ENCODE measurements at places on chromosomes 2 and 18.

DNA sequence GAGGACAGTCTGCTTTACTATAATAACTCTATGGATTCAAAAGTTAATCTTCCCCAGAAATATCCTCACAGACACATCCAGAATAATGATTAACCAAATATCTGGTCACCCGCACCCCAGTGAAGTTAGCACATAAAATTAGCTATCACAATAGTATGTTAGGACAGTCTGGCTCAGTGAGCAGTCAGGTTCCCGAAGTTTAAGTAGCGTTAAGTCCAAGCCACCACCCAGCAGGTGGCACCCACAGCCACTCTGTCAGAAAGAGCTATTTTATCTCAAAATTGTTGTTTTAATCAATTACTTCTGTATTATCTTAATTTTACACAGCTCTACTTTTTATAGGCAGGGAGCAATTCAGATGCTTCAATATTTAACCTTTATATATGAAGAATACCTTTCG lies 537.5 kb downstream of the MBD2 start:
- DNase-seq: no peak

- no peak for DNase-seq
These were observed 62.5 kb downstream of the RPIA start for GRCh38 chr2:88753833-88754584.

DNA sequence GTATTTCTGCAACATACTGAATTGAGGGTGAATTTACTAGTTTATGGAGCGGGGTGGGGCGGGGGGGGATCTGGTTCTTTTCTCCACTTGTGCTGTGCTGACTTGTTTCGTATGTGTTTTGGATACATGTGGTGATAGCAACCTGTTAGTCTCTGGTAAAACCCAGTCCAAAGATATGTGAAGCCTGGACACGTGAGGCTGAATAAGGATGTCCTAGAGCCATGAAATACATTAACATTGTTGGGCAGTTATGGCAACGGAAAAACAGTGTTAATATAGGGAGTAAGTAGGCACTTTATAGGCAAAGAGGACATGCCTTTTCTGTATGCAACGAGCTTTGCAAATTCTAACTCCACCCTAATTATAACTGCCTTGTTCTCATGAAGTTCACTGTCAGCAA lies 42.1 kb upstream of the NEMP2 start:
- no peak for DNase-seq

DNA sequence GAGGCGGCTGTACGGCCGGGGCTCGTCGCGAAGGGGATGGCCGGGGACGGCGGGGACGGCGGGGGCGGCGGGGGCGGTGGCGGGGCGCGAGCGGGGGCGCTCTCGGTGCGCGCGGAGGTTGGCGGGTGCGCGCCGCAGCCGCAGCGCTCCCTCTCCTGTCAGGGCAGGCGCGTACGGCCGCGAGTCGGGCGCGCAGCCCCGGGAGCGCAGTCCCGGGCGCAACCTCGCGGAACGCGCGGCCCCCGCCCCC lies 296 bp upstream of the GRHL1 start:
- DNase-seq: no peak

GRCh38 chr2:8646731-8647461 lies 35.0 kb upstream of the ID2 start:
- no peak for DNase-seq

DNA sequence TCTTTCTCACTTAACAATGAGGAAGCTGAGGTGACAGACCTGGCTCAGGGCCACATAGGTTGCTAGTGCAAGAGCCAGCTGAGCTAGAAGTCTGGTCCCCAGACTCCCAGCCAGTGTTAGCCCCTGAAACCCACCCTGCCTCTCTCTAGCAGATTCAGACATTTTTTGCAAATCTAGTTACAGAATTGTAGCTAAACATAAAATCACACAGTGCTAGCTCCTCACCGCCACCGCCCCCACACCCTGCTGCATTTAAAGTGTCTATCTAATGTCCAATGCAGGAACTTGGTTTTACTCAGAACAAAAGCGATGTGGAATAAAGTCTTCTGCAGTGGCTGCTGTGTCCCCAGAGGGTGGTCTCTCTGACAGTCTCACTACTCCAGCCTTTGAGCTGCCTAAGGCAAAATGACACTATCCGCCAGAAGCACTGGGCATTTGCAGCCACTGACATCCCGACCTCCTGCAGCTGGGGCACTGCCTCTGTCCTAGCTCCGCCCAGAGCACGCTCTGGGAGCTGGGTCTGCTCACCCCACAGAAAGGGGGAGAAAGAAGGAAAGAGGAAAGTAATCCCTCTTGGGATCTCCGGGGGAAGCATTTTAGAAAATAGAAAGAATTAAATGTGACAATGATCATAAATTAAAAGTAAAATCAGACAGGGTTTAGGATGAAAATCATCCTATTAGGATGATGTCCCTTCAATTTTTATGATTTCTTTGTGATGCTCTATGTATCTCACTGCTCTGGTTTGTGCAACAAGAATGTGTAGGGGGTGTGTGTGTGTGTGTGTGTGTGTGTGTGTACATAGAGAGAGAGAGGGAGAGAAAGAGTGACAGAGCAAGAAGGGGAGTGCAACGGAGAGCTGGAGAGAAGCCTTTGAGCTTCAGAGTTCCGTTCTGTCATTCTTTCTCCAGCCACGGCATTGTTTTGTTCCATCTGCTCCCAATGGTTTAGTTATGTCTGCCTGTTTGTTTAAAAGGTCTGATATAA lies 50.5 kb upstream of the ST8SIA3 start:
- no peak for DNase-seq

DNA sequence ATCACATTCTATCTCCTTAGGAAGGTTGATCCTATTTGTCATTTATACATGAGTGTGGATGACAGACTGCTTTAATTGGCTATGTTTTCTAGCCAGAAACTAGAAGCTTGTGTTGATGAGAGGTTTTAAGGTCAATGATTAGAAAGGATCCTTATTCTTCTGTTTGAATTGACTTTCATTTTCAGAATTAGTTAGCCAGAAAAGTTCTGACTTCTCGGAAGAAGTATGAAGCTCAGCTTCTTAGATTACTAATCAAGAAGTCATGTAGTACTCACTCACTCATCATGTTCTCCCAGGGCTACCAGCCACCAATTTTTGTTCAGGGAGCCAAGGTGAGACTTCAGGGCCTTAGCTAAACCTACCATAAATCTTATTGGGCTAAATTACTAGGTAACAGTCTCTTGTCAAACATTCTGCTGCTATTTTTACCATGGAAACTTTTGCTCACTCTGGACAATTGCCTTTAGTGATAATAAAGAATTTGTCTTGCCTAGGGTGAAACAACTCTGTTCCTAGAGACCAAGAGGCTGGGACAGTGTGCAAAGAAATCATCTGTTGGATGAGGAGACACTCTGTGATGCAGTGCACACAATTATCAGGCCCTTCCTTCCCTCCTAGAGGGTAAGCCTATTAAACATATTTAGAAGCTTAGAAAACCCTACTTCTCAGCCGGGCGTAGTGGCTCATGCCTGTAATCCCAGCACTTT lies 111.6 kb upstream of the DNMT3A start:
- DNase-seq: no peak

DNA sequence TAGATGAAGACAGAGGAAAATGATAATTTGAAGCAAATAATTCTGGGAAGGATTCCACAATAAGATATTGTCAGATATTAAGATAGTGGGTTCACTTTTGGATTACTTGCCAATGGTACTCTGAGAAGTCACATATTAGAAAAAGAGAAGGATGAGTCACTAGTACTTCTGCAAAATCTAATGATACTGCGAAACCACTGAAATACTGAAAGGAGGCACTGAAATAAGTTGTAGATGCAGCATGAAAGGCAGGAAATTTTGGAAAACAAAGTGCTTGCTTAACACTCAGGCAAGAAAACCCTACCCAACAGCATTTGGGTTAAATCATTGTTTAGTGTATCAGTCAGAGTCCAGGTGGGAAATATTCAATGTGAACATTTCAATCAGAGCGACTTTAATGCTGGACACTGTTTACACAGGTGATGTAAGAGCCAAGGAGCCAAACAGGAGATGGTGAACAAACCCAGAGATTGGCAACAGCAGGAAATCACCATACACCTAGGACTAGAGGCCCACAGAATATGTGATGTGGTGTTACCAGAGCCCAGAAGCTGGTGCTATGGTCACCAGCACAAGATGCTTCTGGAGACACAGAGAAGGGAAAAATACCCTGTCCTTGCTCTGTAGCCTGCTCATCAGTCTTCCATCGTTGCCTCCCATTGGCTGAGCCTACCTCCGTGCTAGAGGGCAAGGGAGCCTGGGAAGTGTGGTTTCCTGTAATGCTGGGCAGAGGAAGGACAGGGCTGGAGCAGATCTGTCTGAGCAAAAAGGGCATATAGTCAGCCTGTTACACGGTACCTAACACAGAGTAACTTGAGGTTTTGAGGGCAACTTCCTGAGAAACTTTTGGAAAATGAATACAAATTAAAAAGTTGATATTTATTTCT lies 204.7 kb upstream of the ITGA4 start:
- no peak for DNase-seq

GRCh38 chr2:167925758-167926157 lies 321.6 kb downstream of the STK39 start:
- DNase-seq: no peak

DNA sequence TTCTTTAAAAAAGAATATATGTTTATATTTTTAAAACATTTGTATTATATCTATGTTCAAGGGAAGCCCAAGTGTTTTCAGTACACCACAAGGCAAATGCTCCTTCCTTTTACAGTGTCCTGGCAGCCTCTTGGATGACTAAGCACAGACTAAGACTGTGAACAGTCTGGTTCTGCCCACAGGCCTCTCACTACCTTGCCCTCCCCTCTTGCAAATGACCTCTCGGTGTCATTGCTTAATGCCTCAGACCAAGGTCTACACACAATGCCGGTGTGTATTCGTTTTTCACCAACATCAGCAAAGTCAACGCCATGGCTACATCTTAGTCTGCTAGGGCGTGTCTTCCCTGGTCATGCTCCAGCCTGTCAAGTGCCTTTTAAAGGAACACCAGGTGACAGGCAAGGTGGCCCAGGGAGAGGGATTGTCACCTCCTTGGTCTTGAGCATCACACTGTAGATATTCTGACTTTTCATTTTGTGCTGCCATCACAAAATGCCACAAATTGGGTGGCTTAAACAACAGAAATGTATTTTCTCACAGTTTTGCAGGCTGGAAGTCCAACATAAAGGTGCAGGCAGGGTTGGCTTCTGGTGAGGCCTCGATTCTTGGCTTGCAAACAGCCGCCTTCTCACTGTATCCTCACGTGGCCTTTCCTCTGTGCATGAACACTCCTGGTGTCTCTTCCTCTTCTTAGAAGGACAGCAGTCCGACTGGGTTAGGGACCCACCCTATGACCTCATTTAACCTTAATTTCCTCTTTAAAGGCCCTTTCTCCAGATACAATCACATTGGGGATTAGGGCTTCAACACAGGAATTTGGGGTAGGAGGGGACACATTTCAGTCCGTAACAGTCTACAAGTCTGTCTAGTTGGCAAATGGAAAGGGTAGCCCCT lies 266.5 kb downstream of the KLHL29 start:
- no peak for DNase-seq

DNA sequence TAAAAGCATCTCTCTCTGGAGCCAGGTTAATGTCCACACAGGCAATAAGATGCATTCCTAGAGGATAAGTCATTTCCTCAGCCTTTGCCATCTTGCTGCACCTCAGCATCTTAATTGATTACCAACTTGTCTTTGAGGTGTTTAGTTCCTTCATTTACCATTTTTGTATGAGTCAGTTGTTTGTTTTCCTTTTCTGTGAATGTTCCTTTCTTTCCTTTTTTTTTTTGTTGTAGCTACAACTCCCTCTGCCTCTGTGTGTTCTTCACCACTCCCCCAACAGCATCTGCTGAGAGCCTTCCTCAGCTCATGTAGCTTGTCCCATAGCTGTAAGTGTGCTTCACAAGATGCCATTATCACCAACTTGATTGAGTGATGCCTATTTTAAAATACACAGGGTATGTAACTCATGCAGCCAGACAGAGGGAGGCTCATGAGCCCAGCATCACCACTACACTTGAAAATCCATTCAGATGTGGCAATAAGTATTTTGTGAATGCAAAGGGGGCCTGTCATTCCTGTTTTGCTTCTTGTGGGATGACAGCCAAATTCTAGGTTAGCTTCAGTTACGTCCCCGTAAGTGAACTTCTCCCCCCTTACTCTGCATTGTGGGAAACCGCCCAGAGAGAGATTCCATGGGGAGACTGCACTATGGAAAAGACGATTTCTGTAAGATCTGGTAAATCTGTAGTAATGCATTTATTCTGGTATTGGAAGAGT lies 315.9 kb upstream of the ZEB2 start:
- no peak for DNase-seq

GRCh38 chr2:231604101-231604684 lies 11.5 kb downstream of the TEX44 start:
- no peak for DNase-seq

DNA sequence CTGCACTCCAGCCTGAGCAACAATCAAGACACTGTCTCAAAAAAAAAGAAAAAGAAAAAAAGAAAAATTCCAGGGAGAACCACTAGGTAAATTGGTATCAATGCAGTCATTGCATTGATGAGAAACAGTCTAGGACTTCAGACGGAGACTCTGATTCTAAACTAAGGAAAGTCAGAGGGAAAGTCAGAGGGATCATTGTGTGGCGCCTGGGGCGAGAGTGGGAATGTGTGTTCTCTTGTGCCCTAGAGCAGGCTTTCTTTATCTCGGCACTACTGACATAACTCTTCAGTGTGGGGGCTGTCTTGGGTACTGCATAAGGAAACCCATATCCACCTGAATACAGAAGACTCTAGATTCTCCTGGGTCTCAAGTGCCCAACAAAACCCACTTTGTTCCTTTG lies 24.8 kb downstream of the SERPINE2 start:
- no peak for DNase-seq

DNA sequence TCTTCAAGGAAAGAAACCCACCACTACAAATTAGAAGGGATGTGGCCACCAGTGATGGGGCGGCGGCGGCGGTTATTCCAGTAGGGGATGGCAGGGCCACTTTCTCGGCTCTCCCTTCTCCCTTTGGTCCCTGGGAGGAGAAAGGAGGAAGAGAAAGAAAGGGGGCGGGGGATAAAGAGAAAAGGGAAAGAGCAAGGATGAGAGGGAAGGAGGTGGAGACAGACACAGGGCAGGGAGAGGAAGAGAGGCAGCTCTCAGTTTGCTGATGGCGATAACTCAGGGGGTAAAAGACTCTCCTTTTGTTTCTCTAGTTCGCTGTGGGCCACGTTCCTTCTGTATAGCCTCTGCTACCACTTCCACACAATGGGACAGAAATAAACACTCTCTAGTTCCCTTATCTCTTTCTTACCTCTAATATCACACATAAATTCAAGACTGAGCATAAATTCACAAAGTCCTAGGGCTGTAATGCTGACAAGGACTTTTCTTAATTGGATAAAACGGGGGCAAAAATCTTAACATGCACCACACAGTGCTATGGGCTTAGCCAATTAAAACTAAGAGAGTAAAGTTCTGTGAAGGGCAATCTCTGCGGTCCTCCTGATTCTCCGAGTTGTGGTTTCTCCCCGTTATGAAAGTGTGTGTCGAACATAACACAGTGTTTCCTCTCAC lies 14.6 kb downstream of the SFT2D3 start:
- DNase-seq: no peak

DNA sequence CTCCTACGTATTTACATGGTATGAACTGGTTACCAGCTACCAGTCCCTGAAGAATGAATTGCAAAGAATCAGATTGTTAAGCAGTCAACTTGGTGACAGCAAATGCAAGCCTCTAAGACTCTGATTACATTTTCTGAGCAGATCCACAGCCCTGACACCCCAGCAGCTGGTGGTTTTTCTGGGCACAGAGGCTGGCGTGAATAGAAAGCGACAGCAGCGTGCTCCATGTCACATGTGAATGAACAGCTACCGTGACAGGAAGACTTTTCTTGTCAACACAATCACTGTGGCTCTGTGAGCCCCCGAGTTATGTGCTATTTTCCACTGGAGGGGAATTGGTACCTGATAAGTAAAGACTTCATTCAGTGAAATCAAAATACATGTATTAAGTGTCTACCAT lies 93.2 kb upstream of the CBLN2 start:
- DNase-seq: no peak

All from stimulated activated CD8-positive, alpha-beta memory T cell treated with anti-CD3 and anti-CD28 coated beads, Interleukin-7, amount 100 ng/mL, for 1 hour (primary cell).